ENCODE measurements at places on chromosomes 7 and 10.
A peak's percentile ranks its signal among the peaks of the same experiment; 100 is the strongest.

DNA sequence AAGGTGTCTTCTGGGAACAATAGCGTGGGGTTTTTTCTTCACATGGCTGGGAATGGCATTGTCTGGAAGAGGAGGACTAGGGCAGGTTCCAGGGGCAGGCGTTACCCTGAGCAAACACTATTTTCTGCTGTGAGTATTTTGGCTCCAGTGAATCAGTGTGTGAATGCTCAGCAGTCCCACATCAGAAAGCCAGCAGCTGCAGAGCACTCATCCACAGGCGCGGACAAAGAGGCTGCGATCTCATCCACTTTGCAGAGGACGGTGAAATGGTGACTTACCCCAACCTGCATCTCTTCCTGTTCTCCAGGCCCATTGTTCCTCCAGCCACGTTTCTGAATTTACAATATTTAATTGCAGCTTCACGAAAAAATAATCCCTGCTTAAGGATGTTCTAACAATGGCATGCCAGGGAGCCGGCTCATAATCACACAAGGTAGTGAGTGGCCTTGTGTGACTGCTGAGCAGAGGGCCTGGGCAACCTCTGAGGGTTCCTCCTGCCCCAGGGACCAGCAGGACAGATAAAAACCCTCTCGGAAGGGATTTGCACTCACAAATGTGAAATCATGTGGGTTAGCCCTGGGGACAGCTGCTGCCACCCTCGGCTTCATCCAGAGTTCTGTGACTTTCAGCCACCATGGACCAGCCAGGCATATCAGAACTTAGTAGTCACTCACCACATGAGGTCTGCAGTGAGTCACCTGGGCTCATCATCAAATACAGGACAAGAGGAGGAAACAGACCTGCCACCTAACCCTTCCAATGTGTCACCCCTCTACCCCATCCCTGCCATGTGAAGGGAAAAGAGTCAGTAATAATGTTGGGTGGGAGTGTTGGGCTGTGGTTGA, 65.0 kb upstream of the EN2 start:
- H3K36me3 ChIP-seq: no peaks in the 10 kb centered on the region
- no peak overlapping the region for H3K4me3 ChIP-seq
- no peak overlapping the region for H3K27ac ChIP-seq
- DNase-seq: no peak
- peaks cover 29% of the 10 kb centered on the region for H3K27me3 ChIP-seq

GRCh38 chr7:15389073-15389472, 172.7 kb downstream of the AGMO start:
- H3K4me3 ChIP-seq: no peak overlapping the region
- DNase-seq: no peak
- H3K4me1 ChIP-seq: no peaks in the 10 kb centered on the region
- no peaks in the 10 kb centered on the region for H3K27me3 ChIP-seq
- H3K36me3 ChIP-seq: no peaks in the 10 kb centered on the region

DNA sequence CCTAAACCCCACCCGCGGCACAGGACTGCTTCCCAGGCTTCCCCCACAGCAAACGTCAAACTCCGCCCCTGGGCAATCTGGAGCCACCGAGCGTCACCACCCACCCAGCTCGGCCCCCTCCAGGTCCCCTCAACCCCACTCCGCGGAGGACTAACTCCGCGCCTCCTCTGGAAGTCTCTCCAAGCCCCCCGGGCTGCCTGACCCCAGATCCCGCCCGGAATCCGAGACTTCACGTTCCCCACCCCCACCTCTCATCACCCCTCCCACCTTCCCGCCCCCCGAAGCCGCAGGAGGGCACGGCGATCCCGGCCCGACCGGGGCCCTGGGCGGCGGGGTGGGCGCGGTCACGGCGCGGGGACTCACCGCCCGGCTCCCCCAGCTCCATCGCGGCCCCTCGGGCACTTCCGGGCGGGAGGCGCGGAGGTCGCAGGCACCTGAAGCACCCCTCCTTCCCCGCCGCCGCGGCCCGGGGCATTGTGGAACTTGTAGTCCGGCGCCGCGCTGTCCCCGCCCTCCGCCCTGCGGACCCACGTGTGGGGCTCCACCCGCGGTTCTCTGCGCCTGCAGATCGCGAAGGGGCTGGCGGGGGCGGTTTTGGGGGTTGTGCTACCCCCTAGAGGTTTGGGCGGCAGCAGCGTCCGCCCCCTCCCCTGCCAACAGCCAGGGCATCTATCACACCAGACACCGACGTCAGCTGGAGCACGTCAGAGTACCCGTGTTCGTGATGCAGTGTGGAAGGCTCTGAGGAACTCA, at the start of gene TMUB1:
TMUB1 (minus strand) TSS at position 423 of the 753 bp plus-strand sequence. CDS start 930 bp downstream, outside the sequence.
- H3K4me3 ChIP-seq: peak within 1 kb of the TSS; percentile 86
- DNase-seq: peak; percentile 72
- H3K27ac ChIP-seq: peak within 1 kb of the TSS; percentile 93
- no peaks in the 10 kb centered on the region for H3K36me3 ChIP-seq
- no peaks in the 10 kb centered on the region for H3K27me3 ChIP-seq
- H3K4me1 ChIP-seq: peaks cover 21% of the 10 kb centered on the region

- H3K36me3 ChIP-seq: no peaks in the 10 kb centered on the region
- no peak overlapping the region for H3K4me3 ChIP-seq
- no peaks in the 10 kb centered on the region for H3K4me1 ChIP-seq
Measured at GRCh38 chr10:126111516-126111915, 215.2 kb downstream of the FANK1 start.

GRCh38 chr10:127977357-127978009, 70.6 kb downstream of the PTPRE start:
- H3K4me3 ChIP-seq: no peak overlapping the region
- H3K27ac ChIP-seq: no peak overlapping the region
- H3K4me1 ChIP-seq: peaks cover 2% of the 10 kb centered on the region
- H3K36me3 ChIP-seq: peaks cover 9% of the 10 kb centered on the region
- H3K27me3 ChIP-seq: peaks cover 22% of the 10 kb centered on the region
- DNase-seq: no peak

DNA sequence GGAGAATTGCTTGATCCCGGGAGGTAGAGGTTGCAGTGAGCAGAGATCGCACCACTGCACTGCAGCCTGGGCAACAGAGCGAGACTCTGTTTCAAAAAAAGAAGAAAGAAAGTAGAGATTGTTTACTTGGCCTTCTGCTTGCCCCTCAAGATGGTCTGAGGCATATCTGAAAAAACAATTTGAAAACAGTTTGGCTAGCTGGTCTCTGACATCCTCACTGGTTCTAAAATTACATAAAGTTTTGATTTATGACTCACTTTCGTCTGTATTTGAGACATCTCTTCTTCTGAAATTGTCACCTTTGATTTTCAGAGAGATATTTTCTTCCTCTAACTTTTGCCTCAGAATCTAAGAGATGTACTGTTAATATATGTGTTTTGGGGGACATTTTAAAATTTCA, 49.6 kb upstream of the HELLS start:
- DNase-seq: no peak
- H3K27ac ChIP-seq: no peak overlapping the region
- H3K36me3 ChIP-seq: no peaks in the 10 kb centered on the region
- no peaks in the 10 kb centered on the region for H3K4me1 ChIP-seq
- H3K27me3 ChIP-seq: no peaks in the 10 kb centered on the region

DNA sequence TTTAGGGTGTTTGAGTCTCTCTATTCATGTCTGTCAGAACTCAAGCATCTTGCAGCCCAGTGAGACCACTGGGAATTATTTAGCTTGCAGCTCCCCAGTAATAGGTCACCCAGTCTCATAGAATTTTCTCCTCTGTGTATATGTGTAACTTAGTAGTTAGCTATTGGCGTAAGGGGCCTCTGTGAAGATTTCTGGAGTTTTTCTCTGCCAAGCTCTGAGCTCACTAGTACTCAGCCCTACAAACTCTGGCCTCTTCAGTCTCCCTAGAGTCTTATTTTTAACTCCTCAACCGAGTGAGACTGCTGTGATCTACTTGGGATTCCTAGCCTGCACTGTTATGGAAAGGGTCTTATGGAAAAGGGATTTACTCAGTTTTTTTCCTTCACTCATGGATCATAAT, 90.2 kb downstream of the PPP1R9A start:
- H3K27ac ChIP-seq: no peak overlapping the region
- no peak for DNase-seq
- no peaks in the 10 kb centered on the region for H3K4me1 ChIP-seq
- H3K36me3 ChIP-seq: no peaks in the 10 kb centered on the region

GRCh38 chr10:47425813-47426419, 41.8 kb upstream of the ZNF488 start:
- no peaks in the 10 kb centered on the region for H3K4me1 ChIP-seq
- peaks cover 2% of the 10 kb centered on the region for H3K27me3 ChIP-seq
- H3K27ac ChIP-seq: no peak overlapping the region
- no peak overlapping the region for H3K4me3 ChIP-seq
- DNase-seq: no peak

DNA sequence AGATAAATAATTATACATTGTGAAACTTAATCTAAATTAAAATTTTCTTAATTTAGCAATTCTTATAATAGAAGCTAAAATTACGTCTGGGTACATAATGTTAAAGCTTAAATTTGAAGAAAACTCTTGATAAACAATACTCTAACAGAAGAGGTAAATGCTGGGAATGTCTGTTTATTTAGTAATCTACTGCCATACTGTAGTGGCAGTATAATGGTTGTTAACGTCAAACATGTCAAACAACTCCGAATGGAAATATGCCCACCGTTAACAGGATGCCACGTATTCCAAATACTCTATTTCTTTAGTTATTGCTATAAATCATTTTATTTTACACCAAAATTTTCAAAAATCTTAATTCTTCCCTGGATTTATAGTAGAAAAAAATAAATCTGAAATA, 40.0 kb upstream of the PTPN12 start:
- peaks cover 22% of the 10 kb centered on the region for H3K36me3 ChIP-seq
- no peak overlapping the region for H3K27ac ChIP-seq
- DNase-seq: no peak
- H3K4me1 ChIP-seq: no peaks in the 10 kb centered on the region
- H3K27me3 ChIP-seq: peaks cover 1% of the 10 kb centered on the region

All from naive thymus-derived CD8-positive, alpha-beta T cell (primary cell).